KG1 (cell line): ENCODE measurements at places on chromosomes 5 and 9.

GRCh38 chr9:12784461-12785259 lies 9.8 kb downstream of the LURAP1L start:
- no peak for DNase-seq

DNA sequence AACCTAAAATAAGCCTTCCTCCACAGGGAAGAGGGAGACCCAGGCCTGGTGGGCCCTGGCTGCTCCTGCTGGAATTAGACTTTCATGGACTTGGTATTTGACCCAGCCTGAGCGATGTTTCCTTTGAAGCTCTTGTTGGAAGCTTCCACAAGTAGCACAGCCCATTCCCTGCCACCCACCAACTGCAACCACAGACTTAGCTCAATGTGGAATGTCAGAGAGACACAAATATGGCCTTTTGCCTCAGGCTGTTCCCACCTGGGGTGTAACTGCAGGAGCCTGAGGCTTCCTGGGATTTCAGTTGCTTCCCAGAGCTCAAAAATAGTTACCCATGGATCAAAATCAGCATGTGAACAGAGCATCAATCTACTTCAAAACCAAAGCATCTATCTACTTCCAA lies 70.3 kb upstream of the LHFPL2 start:
- DNase-seq: no peak

- no peak for DNase-seq
These were observed 7.7 kb upstream of the ZCCHC10 start for GRCh38 chr5:133034064-133034463.

DNA sequence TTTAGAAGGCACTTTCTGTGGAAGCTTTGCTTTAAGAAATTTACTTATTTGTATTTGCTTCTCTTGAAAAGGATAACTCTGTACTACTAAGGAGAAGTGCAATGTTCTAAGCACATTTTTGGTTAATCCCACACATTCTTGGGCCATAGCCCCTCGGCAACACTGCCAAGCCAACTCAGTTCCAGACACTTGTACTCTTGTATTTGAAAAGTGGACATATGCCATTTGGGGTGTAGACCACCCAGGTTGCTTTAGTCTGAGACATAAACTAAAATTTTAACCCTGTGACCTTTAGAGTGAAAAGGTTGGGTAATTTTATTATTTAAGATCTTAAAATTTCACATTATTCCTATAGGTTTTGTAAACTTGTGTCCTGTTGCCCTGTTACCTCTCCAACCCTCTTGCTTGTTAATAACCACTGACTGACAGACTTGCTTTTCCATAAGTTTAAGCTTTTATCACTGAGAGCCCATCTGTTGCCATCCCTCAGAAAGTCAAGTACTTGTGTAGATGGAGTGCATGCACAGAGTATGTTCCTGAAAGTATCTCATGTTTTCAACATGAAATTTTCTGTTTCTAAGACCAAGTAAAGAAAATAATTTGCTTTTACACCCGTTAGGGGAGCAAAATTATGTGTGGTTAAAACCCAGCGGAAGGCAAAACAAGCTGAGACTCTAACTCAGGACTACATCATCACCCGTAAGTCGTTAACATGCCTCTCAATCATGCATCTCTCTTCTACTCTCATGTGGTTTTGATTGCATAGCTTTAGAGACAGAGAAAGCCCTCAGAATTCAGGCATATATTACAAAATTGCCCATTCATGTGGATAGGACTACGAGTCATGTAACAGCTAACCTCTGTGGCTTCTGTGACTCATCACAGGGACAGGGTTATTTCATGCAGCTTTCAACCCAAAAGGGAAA lies 117.3 kb downstream of the GDNF start:
- no peak for DNase-seq

- no peak for DNase-seq
These were observed 38.5 kb downstream of the UBTD2 start for GRCh38 chr5:172245046-172245445.

DNA sequence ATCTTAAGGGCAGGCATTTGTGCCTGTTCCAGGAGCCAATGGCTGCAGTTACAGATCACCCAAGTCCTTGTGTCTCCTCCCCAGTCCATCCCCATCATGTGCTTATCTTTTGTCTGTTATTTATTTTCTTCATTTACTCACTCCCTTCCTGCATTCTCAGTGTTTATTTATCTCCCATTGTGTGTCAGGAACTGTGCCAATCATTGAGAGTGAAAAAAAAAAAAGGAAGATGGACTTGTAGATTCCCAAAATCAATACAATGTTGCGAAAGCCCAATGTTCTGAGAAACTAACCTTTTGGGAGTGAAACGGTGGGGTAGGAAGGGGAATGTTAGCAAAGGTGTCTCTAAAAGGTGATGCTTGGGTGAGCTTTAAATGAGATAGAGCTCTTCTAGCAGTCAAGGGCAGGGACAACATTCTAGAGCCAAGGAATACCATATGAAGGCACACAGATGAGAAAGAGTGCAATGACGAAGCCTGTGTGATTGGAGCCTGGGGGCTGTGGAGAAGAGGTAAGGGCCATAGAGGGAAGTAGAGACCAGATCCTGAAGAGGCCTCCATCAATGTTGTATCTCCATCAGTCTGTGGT lies 53.0 kb downstream of the CMYA5 start:
- DNase-seq: no peak

DNA sequence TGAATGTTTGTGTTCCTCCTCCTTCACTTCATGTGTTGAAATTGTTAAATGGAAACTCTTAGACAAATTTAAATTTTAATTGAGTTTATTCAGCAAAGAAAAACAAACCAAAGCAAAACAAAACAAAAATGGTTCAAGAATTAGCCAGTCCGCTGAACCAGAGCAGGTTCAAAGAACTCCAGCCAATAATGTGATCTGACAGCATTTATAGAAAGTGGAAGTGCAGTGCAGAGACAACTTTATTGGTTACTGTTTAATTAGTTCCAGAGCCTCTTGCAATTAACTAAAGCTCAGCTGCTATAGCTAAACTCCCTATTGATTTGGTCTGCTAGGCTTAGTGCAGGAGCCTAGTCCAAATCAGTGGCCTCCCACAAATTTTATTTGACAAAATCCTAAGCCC lies 132.9 kb downstream of the RNF180 start:
- no peak for DNase-seq

DNA sequence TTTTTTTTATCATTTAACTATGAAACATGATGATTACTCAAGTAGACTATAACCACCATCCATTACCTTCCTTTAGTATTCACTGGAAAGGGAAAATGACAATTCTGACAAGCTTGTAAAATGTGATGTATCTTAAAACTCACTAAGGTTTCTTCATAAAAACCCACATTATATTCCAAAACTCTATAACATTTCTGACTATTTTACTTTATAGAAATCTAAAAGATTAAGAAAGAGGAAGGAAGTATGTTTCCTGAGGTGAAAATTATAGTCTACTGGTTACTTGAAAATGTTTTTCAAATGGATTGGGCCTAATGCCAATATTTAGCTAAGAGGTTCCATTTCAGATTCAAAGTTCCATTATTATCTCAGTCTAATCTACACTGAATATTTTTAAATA lies 1982.2 kb upstream of the C9orf72 start:
- DNase-seq: peak; percentile 25

DNA sequence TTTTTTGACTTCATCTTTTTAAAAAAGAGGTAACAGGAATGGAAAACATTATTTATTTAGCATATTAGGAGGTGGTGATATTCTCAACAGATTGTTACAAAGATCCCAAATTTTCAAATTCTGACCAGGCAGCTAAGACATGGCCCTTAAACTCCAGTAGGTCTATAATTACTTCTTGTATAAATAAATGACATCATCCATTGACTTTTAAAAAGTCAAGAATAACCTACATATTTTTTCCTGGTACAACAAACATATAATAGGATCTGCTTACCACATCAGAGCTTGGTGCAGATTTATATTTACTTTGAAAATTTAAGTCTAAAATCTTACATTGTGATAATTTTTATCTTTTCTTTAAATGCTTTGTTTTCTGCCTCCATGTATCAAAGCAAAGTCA lies 92.2 kb upstream of the TRPM3 start:
- DNase-seq: no peak

- no peak for DNase-seq
These were observed 42.2 kb downstream of the OSMR start for GRCh38 chr5:38888041-38888440.

DNA sequence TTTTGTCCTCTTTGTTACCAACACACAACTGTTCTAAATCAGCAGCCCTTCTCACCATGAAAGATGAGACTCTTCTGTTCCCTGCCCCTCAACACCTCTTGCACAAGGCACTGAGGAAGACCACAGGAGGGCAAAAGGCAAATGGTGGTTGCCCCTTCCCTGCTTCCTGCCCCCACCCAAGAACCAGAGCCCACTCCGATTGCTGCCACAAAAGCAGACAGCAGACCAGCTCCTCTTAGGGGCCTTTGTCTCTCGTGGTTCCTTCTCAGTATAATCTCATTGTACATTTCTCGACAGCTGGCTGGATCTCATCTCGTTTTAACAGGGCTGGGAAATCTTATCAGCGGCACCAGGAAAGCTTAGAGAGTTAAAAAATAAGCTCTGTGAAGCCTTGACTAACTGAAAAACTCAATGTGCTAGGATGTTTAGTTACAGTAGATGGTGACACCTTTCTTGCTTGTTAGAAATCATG lies 1.1 kb downstream of the MVB12B start:
- DNase-seq: no peak

- no peak for DNase-seq
These were observed 22.6 kb downstream of the PRRT1B start for GRCh38 chr9:131567910-131568309.

GRCh38 chr5:75723378-75723777 lies 6.1 kb upstream of the POC5 start:
- DNase-seq: no peak

DNA sequence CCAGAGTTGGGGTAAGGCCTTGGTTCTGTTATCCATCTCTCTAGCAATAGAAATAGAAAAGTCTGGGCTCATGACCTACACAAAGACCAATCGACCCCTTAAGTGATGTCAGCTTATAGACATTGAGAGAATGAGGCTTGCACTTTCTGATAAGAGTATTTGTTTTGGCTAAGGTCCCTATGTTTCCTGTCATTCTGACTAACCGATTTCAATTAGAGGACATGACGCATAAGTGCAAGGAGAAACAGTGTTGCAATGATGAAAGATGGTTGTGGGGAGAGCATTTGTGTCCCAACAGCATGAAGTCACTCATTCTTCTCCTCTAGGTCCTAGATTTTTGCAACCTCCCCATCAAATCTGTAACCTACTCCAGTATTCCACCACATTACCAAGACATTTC lies 255.1 kb downstream of the MAT2B start:
- no peak for DNase-seq

- no peak for DNase-seq
These were observed 127.8 kb upstream of the CCDC152 start for GRCh38 chr5:42628821-42629220.

DNA sequence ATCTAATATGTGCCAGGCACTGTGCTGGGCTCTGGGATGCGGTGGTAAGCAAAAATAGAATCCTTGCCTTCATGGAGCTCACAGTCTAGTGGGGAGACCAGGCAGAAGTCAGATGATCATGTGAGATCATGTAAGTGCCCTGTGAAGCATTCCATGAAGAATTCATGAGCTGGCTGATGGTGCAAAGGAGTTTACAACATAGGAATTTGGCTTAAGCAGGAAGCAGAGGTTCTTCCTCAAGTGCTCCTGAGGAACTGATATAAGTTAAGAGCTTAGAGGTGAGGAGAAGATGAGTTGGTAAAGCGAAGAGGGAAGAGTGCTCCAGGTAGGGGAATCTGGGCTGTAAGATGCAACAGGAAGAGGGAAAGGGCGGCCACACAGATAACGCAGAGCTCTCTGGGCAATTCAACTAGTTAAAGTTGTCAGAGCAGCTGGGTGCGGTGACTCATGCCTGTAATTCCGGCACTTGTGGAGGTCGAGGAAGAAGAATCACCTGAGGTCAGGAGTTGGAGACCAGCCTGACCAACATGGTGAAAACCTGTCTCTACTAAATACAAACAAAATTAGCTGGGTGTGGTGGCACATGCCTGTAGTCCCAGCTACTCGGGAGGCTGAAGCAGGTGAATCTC lies 78.5 kb upstream of the SPATA31D4 start:
- no peak for DNase-seq

DNA sequence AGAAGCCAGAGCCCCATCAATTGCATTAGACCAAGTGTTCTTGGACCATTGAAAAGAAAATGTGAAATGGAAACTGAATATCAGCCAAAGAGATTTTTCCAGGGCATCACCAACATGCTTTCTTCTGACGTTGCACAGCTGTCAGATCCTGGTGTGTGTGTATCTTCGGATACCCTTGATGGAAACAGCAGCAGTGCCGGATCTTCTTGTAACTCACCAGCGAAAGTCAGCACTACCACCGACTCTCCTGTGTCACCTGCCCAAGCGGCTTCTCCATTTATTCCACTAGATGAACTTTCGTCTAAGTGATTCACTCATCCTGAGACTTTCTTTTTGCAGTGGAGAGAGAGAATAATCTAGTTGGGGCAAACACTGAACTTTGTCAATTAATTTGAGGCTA lies 75.7 kb downstream of the PIP5K1B start:
- no peak for DNase-seq

DNA sequence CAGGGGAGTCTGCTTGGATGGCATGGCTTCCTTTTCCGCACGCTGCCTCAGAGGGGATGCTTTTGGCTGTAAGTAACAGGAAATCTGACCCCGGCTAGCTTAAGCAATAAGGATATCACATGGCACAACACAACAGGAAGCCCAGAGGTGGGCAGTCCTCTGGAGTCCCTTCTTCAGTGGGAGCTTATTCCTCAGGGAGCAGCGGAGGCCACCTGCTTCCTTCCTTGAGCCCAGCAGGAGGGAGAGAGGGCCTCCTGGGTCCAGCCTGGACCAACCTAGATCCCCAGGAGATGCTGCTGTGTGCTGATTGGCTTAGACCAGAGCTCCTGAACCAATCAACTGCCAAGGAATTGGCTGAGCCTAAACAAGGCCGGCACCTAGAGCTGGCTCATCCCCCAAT lies 66.3 kb downstream of the C9orf50 start:
- no peak for DNase-seq

- no peak for DNase-seq
These were observed 1.8 kb downstream of the SEMA5A start for GRCh38 chr5:9544056-9544455.

GRCh38 chr9:17810728-17811571 lies 232.1 kb downstream of the SH3GL2 start:
- DNase-seq: peak; percentile 50

DNA sequence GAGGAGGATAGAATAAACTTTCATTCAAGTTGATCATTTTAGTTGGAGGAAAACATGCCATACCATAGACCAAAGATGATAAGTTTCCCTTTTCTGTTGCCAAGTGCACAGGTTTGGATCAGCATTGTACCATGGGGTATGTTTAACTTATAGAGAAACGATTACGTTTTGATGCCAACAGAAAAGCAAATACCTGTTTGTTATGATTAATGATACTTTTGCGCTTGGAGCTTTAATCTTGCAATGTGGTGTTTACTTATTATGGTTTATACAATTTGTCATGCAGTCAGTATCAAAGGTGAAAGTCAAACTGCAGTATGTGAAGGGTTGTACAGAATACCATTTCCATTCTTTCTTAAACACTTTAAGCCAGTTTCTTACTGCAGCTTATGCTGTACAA lies 13.2 kb upstream of the ARHGEF28 start:
- no peak for DNase-seq

GRCh38 chr9:88873635-88874034 lies 117.6 kb upstream of the S1PR3 start:
- no peak for DNase-seq
